G401 (cell line): ENCODE measurements at places on chromosomes 3 and 15. TPM values are rescaled to one million over a fixed set of nuclear protein-coding genes. Genes with fewer than 3 reads are reported as not detected.
A peak's percentile ranks its signal among the peaks of the same experiment; 100 is the strongest.

GRCh38 chr3:63980830-63981498, 42.3 kb downstream of the PSMD6 start:
- no peak for DNase-seq

- peak; percentile 80 for DNase-seq
Observed at GRCh38 chr3:15982667-15983196, 185.0 kb upstream of the ANKRD28 start.

Gene RBPMS2
- 0.12 and 0.27 TPM in 2 replicates for total RNA-seq

- DNase-seq, result no peak
Observed at GRCh38 chr3:49377483-49377882, 19.3 kb upstream of the GPX1 start.

DNA sequence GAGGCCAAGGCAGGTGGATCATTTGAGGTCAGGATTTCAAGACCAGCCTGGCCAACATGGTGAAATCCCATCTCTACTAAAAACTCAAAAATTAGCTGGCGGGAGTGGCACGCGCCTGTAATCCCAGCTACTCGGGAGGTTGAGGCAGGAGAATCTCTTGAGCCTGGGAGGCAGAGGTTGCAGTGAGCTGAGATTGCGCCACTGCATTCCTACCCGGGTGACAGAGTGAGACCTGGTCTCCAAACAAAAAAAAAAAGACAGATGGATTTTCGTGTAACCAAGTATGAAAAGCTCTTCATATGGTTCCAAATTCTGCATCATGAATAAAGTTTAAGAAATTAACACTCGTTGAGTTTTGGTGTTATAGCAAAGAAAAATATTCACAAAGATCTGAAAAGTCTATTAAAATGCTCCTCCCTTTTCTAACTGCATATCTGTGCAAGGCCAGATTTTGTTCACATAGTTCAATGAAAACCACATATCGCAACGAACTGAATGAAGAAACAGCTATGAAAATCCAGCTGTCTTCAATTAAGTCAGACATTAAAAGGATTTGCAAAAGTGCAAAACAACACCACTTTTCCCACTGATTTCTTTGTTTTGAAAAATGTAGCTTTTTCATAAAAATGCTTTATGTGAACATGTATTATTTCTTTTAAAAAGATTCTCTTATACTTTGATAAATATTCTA, 23.8 kb upstream of the FBLN2 start:
- DNase-seq, result no peak

- no peak for DNase-seq
Observed at GRCh38 chr15:42628761-42629160, 53.4 kb downstream of the STARD9 start.

DNA sequence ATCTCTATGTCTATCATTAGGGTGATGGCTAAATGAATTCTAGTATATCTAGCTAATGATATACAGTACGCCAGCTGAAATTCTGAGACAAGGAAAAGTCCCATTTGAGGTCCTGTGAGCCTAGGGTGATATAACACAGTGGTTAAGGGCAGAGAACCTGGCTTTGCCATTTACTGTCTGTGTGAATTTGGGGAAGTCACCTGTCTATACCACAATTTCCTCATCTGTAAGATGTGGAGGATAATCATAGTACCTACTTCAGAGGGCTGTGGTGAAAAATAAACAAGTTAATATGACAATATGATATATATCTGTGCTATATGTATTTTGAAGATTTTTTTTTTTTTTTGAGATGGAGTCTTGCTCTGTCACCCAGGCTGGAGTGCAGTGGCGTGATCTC, 9.8 kb upstream of the ANKDD1A start:
- no peak for DNase-seq

Gene MKRN3
- 0.25 TPM in 1 of 2 replicates, not detected in the other for total RNA-seq

- no peak for DNase-seq
Observed at GRCh38 chr3:69821133-69821532, 81.9 kb downstream of the MITF start.

GRCh38 chr3:74066456-74066855, 441.7 kb upstream of the PDZRN3 start:
- no peak for DNase-seq

DNA sequence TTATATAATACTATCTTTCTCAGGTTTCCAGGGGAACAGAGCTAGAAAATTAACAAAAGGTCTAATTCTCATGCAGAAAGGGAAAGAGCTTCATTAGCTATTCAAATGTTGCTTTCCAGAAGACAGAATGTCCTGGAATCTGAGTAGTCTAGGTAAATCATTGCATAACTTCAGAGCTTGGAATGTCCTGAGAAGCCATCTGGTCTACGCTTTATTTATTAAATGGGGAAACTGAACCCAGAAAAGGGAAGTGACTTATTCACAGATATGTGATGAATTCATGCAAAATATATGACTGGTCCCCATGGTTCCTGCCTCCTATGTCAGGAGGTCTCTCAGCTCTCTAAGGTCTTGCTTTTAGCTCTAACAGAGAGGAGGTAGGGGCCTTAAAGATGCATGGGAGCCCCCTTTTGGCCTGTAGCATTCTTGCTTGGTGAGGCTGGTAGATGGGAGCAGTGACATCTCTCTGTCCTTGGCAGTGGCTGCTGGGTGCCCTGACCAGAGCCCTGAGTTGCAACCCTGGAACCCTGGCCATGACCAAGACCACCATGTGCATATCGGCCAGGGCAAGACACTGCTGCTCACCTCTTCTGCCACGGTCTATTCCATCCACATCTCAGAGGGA, 99.2 kb downstream of the CEMIP start:
- DNase-seq, result no peak

Gene IL16
- 0.12 TPM in 1 of 2 replicates, not detected in the other for total RNA-seq

GRCh38 chr15:23648920-23649515, 1.4 kb upstream of the MAGEL2 start:
- DNase-seq, result no peak
